ENCODE measurements at places on chromosomes 16 and 17.

- DNase-seq, result no peak
Observed at GRCh38 chr17:78400581-78401240, 22.3 kb downstream of the PGS1 start.

DNA sequence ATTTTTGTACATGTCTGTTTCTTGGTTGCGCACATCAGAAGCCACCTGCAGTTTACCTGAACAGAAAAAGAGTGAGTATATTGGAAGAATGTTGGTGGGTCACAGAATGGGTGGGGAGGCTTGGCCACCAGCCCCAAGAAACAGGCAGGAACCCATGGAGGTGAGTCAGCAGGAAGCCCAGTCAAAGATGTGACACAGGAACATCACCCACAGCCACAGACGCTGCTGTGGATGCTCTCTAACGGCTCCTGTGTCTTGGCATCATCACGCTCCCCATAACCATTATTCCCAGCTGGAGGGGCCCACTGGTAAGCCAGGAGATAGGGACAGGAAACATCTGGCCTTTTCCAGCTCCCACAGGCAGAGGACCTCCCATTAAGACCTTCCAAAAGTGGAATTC lies 94.0 kb upstream of the WSB1 start:
- DNase-seq, result no peak

GRCh38 chr17:59287891-59288290 lies 43.6 kb upstream of the YPEL2 start:
- no peak for DNase-seq

DNA sequence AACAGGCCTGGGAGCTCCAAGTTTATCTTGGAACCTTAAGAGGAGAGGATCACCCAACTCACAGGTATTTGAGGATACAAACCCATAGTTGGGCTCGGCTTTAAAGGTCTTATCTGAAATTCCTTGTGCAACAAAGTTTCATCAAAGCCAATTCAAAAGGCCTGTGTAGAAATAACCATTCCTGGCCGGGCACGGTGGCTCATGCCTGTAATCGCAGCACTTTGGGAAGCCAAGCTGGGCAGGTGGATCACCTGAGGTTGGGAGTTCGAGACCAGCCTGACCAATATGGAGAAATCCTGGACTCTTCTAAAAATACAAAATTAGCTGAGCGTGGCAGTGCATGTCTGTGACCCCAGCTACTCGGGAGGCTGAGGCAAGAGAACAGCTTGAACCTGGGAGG lies 28.7 kb downstream of the C16orf54 start:
- DNase-seq, result no peak

DNA sequence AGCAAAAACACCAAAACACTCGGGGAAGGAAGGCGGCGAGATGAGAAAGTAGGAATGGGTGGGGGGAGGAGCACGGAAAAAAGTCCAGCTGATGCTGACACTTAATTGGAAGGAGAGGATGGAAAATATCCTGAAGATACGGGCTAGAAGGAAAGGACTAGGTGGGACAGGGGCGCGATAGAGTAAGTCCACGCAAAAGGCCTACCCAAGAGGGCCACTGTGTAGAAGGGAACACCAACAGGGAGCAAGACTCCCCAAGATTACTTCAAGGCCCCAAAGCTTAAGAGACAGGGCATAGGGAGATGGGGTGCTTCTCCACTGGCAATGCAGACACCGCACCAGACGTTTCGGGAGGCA lies 736 bp downstream of the APPBP2 start:
- DNase-seq, result no peak

- DNase-seq, result no peak
Observed at GRCh38 chr17:40134184-40134583, 6.2 kb upstream of the CASC3 start.

- no peak for DNase-seq
Observed at GRCh38 chr17:279331-279730, 73.3 kb downstream of the RPH3AL start.

DNA sequence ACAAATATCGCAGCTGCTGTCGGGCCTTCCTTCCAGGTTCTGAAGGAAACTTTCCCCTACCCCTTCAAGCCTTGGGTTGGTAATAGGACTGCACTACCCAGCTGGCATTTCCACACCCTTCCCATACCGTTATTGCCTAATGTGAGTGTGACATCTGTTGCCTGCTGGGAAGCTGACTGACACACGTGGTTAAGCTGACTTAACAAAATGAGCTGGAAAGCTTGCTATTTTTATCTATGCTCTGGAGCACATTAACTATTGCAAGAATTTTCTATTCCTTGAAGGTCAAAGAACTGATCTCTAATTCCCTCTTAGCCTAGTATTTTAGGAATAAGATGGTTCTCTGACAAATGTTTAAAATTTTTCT lies 79.5 kb downstream of the PMP22 start:
- DNase-seq, result no peak

GRCh38 chr17:12388226-12388625 lies 277.5 kb upstream of the MYOCD start:
- no peak for DNase-seq

DNA sequence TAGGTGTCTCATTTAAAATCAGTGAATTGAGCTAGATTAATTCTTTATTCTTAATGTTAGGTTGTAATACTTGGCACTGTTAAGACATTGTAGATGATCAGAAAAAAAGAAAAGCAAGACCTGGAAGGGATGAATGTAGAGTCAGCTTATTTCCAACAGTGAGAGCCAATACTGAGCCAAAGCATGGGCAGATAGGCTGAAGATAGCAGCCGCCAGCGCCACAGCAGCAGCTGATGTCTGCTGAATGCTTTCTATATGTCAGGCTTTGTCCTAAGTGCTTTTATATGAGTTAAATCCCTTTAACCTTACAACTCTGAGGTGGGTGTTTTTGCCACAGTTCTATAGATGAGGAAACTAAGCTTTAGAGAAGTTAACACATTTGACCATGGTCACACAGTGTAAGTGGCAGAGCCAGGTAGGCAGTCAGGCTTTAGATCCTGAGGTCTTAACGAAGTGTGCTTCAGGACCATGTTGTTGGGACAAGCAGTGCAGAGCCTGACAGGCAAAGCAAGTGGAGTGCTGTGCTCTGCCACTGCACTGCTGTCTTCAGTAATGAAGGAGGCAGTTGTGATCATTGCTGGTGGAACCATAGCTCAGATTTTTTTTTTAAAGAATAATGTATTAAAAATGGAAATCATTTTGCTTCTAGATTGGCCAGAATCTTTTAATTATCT lies 25.9 kb downstream of the TNRC6A start:
- DNase-seq, result no peak

- DNase-seq, result no peak
Observed at GRCh38 chr16:72895951-72896350, 152.0 kb downstream of the ZFHX3 start.

- no peak for DNase-seq
Observed at GRCh38 chr16:51682905-51683304, 531.8 kb upstream of the SALL1 start.

DNA sequence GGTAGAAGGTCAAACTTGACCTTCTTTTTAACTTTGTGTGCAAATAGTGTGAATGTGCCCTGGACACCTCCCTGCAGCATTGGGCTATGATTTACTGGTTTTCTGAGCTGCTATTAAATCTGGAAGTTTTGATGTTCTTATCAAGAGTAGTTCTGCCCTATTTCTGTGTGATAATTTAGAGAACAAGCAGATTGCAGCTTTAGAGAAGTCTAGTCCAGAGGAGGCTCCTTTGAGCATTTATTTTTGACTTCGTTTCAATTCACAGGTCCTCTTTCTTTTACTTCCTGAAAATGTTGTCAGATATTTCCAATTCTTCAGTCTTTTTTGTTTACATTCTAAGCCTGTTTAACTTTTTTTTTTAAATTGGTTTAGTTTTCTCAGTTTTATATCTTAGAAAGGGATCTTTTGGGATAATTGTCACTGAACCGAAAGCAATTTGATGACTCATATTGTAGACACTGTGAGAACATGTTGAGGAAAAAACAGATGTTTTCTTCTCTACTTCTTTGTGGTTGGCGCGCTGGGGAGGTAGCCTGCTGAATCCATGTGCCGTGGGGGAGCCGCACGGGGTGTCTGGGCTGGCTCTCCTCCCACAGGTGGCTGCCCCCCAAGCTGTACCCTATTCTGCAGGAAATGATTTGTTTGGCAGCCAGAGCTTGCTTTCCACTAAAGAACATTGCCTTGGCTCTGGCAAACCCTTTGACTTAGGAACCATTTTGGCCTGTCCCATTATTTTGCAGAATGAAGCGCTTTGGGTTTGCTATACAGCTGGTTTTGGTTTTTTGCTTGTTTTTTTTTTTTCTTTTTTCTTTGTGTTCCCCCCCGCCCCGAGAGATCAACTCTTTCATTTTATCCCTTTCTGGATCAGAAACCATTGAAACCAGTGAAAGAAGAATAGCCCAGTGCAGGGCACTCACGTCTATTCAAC lies 53.4 kb downstream of the MFSD11 start:
- DNase-seq, result peak; percentile 23

DNA sequence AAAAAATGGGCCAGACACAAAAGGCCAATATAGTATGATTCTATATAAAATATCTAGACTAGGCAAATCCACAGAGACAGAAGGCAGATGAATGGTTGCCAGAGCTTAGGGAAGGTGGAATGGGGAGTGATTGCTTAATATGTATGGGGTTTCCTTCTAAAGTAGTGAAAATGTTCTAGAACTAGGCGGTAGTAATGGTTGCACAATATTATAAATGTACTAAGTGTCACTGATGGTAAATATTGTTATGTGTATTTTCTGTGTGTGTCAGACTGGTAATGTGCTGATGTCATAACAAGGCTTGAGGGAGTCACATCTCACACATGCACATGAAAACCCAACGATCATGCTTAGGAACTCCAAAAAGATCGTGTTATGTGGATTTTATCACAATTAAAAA lies 106.9 kb upstream of the SIAH1 start:
- no peak for DNase-seq

DNA sequence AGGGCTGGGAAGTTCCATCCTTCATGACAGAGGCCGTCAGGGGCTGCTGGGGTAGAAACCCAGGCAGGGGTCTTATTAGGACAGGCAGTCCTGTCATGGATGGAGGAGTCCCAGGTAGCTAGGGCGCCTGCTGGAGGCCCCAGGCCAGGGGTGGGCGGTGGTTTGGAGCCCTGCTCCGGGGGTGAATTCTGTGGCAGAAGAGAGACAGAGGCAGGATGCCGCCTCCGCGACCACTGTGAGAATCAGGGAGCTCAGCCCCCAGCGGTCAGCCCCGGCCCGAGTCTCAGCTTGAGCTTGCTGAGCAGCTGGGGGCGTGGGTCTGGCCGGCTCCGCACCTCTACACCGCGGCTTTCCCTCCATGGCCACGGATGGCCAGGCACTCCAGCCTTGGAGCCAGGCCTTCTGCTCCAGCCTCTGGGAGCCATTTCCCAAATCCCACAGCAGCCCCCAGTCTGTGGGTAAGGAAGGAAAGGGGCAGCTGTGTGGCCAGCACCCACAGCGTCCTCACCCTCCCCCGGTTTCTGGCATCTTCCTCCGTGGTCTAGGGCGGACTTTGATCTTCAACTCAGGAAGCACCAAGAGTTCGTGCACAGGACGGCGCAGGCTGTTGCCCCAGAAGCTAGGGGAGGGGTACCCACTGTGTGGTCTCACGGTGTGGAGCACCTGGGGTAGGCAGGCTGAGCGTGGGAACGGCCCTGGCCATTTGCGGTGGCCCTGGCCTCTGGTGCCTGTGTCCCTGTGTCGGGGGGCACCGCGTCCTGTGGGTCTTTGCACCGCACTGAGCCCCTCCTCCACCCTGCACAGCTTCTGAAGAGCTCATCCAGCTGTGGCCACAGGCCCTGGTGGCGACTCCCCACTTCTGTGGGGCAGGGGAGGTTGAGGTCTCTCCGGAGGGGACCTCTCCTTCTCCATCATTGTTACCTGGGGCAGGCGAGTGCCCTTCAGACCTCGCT lies 14.1 kb downstream of the CD7 start:
- DNase-seq, result no peak

- DNase-seq, result no peak
Observed at GRCh38 chr16:85286951-85287814, 174.9 kb upstream of the CIBAR2 start.

DNA sequence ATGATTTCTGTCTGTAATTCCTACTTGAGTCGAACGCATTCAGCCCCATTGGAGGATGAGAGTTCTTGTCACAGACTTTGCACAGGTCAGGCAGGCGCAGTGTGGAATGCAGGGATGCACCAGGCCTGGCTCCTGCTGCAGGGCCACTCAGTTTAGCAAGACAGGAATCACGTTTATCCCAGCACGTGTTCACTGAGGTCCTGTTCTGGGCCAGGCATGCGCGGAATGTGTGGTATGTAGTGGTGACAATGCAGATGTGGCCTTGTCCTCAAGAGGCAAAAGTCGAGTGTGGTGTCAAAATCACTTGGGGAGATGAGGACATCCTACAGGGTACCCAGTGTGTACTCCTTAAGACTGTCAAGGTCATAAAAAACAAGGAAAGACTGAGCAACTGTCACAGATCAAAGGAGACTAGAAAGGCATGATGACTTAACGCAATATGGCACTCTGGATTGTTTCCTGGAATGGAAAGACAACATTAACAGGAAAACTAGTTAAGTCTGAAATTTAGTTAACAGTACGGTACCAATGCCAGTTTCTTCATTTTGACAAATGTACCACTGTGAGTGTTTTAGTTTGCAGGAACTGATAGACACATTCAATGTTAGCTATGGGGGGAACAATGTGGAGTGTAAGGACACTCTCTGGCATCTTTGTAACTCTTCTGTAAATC lies 121.5 kb upstream of the ADAMTS18 start:
- DNase-seq, result no peak

GRCh38 chr16:12097523-12098428 lies 121.2 kb downstream of the SNX29 start:
- no peak for DNase-seq

- DNase-seq, result no peak
Observed at GRCh38 chr17:29698837-29699236, 76.1 kb upstream of the CORO6 start.

GRCh38 chr16:86427433-86427851 lies 82.9 kb upstream of the FOXF1 start:
- DNase-seq, result no peak

GRCh38 chr17:2909175-2909845 lies 113.1 kb downstream of the RAP1GAP2 start:
- DNase-seq, result no peak

- peak; percentile 44 for DNase-seq
Observed at GRCh38 chr17:44919885-44920564, 4.7 kb upstream of the GFAP start.

DNA sequence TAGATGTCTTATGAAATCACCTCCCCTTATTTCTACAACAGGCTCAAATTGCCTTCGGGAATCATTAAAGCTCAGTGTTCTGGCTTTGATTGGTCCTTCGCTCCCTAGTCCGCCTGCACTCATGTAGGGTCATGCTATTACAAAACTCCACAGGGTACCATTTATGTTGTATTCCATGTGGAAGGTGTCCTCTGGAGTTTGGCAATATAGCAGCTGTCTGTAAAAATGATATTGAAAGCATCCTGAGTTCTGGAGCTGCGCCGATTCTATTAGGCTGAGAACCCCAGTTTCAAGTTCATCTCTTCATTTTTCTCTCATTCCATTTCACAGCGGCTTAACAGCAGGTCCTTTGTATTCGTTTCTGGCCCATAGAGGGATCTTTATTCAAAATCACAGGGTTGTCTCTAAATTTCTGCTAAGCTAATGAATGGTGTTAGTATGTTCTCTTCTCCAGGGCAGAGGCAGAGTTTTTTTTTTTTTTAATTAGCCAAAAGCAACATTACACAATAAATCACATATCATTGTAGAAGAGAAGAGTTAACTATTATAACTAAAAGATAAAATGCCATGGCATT lies 71.9 kb upstream of the TEKT1 start:
- no peak for DNase-seq

Data from stimulated activated CD4-positive, alpha-beta T cell treated with anti-CD3 and anti-CD28 coated beads, Interleukin-12 subunit alpha, Interleukin-12 subunit beta, amount 100 ng/mL, for 4 hours (primary cell).